ENCODE measurements at places on chromosomes 3 and 15. TPM values are rescaled to one million over a fixed set of nuclear protein-coding genes. Genes with fewer than 3 reads are reported as not detected.

DNA sequence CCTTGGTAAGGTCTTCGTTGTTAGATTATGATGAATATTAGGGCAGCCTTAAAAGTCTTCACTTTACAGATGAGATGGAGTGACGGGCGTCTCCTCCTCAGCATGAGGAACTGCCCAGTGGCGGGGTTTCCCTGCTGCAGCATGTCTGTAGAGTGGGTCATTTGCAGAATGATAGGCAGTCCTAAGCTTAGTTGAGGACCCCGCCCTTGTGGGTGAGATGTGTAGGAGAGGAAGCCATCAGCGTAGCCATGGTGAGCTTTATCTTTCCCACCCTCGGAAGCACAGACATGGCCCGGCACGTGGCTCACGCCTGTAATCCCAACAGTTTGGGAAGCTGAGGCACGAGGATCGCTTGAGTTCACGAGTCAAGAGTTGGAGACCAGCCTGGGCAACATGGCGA is 877 bp downstream of the NIT2 start:
- no peak for DNase-seq

DNA sequence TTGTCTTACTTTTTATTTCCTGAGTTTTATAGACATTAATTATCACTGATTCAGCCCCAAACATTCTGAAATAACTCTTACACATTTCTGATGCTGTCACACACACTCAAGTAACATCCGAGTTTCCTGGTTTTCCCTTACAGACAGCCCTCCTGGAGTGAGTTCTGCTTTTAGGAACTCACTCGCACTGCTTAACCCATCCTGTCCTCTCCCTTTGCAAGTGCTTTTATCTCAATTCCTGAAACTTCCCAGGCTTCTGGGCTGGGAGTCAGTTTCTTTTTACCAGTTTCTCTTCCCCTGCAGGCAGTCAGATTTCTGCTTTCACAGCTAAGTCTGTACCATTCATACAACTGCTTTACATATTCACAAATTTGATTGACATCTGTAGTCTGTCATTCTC is 15.6 kb upstream of the SH3GL3 start:
- no peak for DNase-seq

- DNase-seq, result no peak
Observed at GRCh38 chr3:193620650-193621049, 27.6 kb downstream of the OPA1 start.

- DNase-seq, result no peak
Observed at GRCh38 chr3:81154611-81155143, 606.8 kb downstream of the GBE1 start.

Gene SLC12A8
- total RNA-seq, result 0.65 TPM

DNA sequence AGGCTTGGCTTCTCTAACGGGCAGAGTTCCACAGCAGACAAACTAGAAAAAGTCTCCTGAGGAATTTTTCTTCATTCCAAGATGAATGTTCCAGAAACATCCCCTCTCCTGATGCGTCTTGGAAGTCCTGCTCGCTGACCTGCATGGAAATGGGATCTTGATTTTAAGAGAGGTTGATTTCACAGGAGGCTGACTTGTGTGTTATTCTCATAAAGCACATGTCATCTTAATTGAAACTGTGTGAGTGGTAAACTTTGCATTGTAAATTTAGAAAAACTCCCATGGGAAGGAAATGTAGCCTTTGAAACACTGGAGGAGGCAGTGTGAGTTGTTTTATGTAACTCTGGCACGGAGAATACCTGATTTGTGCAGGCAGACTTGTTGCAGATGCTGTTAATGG is 337.8 kb upstream of the NR2E3 start:
- no peak for DNase-seq

DNA sequence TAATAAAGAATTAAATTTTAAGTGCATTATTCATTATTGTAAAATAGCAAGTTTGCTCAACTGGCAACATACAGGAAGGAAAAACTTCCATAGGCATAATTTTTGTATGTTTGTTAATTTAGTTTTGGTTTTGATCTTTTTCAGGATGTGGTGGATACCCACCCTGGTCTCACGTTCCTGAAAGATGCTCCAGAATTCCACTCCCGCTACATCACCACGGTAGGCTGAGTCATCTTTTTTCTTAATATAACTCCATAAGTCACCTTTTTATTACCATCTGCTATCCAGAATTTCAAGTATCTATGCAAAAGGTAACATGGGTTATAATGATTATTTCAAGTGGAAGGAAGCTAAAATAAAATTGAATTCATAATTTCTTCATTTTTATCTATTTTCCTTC is 104.8 kb downstream of the PPP2R3A start:
- DNase-seq, result no peak

DNA sequence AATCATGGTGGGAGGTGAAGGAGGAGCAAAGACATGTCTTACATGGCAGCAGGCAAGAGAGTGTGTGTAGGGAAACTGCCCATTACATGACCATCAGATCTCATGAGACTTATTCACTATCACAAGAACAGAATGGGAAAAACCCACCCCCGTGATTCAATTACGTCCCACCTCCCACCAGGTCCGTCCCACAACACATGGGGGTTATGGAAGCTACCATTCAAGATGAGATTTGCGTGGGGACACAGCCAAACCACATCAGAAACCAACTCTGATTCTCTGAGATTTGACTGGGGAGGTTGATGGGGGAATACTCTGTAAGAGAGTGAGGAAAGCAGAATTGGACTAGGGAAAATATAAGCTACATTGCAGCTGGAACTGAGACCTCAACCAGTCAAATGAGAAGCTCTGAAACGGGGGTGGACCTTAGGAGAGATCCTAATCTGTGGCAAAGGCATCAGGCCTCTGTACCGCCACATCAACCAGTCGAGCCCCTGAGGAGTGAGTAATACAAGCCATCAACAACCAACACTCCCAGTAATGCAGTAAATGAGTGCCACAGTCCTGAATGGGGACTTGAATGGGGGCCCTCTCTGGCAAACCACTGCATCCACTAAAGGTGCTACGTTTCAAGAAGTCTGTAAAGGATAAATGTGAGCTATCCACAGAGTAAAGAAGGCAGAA is 207.9 kb upstream of the GADL1 start:
- no peak for DNase-seq

GRCh38 chr3:39284457-39284881 is 4.6 kb upstream of the CX3CR1 start:
- DNase-seq, result no peak

GRCh38 chr15:39885099-39885777 is 34.8 kb downstream of the GPR176 start:
- DNase-seq, result no peak

GRCh38 chr3:188185717-188186251 is 31.8 kb downstream of the LPP start:
- no peak for DNase-seq

Gene PHLDB2
- 6.3 TPM for total RNA-seq

DNA sequence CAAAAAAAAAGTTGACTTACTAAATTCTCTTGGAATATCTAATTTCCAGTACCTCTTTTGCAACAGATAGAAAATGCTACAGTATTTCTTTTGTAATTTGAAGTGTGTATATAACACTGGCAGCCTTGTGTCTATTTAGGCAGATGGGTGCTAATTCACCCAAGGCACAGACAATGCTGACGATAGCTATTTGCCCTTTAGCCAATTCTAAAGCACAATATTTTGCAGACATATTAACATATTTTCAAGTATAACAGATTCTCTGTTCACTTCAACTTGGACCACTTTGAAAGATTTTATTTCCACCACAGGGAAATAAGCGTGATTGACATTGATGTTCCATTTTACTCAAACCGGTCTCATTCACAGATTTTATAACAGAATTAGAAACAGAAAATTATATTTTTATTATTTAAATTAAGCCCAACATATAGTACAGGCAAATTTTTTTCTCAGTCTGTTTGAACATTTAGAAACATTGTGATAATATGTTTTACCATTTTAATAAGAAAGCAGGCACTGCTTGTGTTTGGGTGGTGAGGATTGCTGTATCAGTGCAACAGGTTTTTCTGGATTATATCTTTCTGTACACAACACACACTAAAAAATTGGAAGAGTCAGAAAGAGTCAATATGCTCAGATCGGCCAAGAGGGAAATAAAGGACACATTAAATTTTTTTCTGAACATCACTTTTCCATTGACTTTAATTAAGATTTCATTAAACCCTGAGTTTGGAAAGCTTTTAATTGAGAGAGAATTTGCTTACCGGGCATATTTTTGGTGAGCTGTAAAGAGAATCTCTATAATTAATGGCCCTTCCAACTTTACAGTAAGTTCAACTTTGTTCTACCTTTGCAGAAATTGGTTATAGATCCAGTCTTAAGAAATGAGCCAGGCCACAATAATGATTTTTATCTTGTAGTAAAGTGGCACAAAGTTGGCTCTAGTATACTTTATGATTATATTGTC is 327.3 kb upstream of the NR2F2 start:
- no peak for DNase-seq

Gene ARHGEF26
- 0.13 TPM for total RNA-seq

- peak; percentile 71 for DNase-seq
Observed at GRCh38 chr3:187150599-187150998, 11.3 kb upstream of the RPL39L start.

GRCh38 chr3:186327912-186328487 is 34.0 kb downstream of the DGKG start:
- no peak for DNase-seq

DNA sequence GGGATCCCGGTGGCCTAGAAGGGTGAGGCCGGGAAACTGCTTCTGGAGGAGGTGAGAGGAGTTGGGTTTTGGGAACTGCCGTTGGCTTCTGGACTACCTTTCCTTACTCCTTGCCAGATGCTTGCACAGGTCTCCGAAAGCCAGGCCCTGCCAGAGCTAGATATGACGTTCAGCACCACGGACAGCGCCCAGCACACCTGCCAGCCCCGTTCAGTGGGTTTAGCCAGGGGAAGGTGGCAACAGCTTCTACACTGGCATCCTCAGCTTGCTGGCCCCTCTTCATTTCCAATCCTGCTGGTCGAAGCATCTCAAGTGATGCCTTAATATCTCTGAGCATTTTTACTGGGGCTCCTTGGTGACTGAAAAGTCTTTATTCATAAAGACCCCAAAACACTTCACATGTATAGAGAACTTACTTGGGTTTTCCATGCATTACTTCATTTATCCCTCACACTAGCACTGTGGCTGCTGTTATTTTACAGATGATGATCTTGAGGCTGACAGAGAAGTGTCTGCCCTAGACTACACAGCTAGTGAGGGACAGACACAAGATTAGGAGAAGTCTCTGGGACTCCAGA is 21.9 kb downstream of the HCN4 start:
- DNase-seq, result peak; percentile 73

DNA sequence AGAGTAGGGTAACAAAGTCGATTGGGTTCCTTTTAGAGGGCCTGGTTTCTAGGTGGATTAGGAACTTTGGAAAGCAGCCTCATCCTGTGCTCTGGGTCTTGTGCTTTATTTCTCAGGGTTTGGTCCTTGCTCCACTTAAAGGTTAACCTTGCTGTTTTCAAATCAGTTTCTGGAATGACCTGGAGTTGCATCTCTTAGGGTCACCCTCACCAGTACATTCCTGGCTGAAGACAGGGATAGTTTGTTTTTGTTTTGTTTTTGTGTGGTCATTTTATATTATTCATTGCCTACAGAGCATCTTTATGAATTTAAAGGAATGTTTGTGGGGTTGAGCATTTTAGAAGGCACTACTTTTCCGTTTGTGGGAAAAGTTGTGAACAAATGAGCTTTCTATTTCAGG is 45.5 kb upstream of the ZNF280D start:
- no peak for DNase-seq

DNA sequence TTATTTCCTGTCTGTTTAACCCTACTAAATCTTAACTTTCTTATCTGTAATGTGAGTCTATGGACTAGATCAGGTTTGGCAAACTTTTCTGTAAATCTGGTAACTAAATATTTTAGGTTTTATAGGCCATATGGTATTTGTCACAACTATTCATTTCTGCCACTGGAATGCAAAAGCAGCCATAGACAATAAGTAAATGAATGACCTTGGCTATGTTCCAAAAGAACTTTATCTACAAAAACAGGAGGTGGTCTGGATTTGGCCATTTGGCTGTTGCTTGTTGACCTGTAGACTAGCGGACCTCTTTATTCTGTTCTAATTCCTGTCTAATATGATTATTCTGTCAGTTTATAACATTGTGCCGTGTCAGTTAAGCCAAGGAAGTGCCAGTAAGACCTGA is 314.2 kb downstream of the LPP start:
- DNase-seq, result no peak

GRCh38 chr15:51403072-51403878 is 61.8 kb downstream of the GLDN start:
- no peak for DNase-seq

Gene EPHA6
- total RNA-seq, result not detected

Gene RTF1
- 37.1 TPM for total RNA-seq

Gene ATOSA
- total RNA-seq, result 46.6 TPM

DNA sequence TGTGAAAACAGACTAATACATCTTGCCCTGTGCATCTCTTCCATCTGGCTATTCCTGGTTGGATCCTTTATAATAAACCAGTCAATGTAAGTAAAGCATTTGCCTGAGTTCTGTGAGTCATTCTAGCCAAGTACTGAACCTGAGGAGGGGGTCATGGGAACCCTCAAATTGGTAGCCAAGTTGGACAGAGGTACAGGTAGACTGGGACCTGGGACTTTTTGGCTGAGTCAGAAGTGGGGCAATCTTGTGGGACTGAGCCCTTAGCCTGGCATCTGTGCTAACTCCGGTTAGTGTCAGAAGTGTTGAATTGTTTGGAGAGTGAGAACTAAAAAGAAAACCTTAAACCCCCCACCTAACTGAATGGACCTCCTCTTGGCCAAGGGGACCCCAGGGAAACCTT is 21.0 kb upstream of the LIMD1 start:
- no peak for DNase-seq

Gene NEO1
- 8.3 TPM for total RNA-seq

GRCh38 chr3:161556941-161557340 is 60.3 kb downstream of the OTOL1 start:
- DNase-seq, result no peak

DNA sequence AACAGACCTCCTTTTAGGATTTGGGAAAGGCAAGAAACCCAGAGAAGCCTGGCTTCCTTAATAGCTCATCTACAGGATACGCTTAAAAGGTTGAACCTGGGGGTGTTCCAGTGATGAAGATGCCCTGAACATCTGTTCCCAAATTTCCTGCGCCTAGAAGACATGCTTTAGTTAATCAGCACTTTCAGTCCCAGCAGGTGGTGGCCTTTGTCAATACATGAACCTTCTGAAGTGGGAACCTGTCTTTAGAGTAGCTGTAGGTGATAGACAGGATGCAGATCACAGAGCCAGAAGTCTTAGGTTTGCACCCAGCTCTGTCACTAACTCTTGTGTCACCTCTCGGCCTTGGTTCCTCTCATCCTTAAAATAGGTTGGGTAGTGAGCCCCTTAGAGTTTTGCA is 149.7 kb upstream of the SYNPR start:
- DNase-seq, result no peak

DNA sequence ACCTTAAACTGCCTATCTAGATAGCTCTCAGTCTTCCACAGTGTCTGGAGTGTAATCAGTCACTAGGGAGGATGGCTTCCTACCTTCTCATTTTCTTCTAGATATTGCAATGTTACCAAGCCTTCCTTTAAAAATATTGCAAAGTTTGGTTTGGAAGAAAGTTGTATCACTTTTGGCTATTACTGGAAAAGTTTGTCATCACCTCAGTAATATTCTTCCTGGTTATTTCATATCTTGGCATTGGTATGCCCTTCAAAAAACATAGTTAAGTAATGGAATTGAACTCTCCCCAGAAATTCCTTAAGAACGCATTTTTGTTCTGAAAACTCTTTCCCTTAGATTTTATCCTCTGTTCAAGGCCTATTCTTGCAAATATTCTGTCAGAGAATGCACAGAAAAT is 179.3 kb upstream of the MME start:
- no peak for DNase-seq

Gene B3GALNT1
- total RNA-seq, result 3.9 TPM

Gene SLC24A1
- 5.8 TPM for total RNA-seq
